ENCODE measurements at places on chromosomes 6 and 20. TPM values are rescaled to one million over a fixed set of nuclear protein-coding genes. Genes with fewer than 3 reads are reported as not detected.
A peak's percentile ranks its signal among the peaks of the same experiment; 100 is the strongest.

The PRSS35 gene
- not detected for polyA plus RNA-seq

The HLA-DQB1 gene
- polyA plus RNA-seq = 66.7 TPM

The PRELID3B gene
- polyA plus RNA-seq = 20.1 TPM

DNA sequence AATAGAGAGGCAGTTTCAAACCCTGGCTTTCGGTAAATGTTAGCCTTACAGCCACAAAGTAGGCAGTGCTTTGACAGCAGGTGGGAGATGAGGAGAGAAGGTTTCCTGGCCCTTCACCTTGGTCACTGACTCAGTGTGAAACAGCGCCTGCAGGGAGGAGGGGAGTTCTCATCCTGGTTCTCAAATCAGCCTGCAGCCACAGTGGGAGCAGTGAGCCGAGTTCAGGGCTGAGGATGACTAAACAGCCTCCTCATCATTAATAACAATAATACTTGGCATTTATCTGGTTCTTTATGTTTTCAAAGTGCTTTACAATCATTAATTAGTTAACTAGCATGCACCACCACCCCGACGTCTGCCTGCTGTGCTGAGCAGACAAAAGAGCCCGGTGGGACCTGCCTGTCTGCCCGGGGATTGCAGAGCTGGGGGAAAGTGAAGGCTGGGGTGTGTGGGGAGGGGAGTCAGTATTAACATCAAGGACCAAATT is 59.6 kb downstream of the PRDM1 start:
- DNase-seq = no peak
- H3K27me3 ChIP-seq = no peaks in the 10 kb centered on the region
- no peaks in the 10 kb centered on the region for H3K4me1 ChIP-seq
- no peak overlapping the region for H3K4me3 ChIP-seq
- H3K36me3 ChIP-seq = no peaks in the 10 kb centered on the region

- no peaks in the 10 kb centered on the region for H3K36me3 ChIP-seq
- peak overlapping the region; percentile 72 for H3K27ac ChIP-seq
- H3K27me3 ChIP-seq = no peaks in the 10 kb centered on the region
Observed at GRCh38 chr6:26044140-26045064, 42.8 kb upstream of the HFE start.

GRCh38 chr6:24890471-24890870 is 45.3 kb downstream of the RIPOR2 start:
- DNase-seq = no peak
- H3K4me3 ChIP-seq = no peak overlapping the region
- peaks cover 66% of the 10 kb centered on the region for H3K36me3 ChIP-seq
- H3K27me3 ChIP-seq = no peaks in the 10 kb centered on the region
- H3K4me1 ChIP-seq = no peaks in the 10 kb centered on the region
- no peak overlapping the region for H3K27ac ChIP-seq

DNA sequence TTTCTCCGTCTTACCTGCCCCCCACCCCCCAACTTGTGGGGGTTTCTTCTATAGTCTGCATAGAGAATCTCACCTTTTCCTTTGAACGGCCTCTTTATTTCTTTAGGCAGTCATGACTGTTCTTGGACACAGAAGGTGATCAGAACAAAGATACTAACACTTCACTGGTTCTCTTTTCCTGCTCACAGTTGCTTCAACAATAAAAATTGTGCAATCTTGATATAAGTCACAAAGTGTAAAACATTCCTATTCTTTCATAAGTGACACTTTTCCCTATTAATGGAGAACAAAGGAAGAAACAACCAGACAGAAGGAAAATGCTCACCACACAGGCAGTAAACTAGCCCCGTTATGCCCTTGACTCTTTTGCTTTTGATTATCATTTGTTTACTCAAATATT is 238.4 kb upstream of the QKI start:
- no peak overlapping the region for H3K4me3 ChIP-seq
- H3K4me1 ChIP-seq = no peaks in the 10 kb centered on the region
- no peak for DNase-seq
- no peak overlapping the region for H3K27ac ChIP-seq
- H3K27me3 ChIP-seq = no peaks in the 10 kb centered on the region

GRCh38 chr20:44736170-44737021 is 9.3 kb upstream of the KCNK15 start:
- H3K27ac ChIP-seq = peak overlapping the region; percentile 73
- no peaks in the 10 kb centered on the region for H3K27me3 ChIP-seq
- H3K4me3 ChIP-seq = peak overlapping the region; percentile 6

- no peak overlapping the region for H3K4me3 ChIP-seq
- peaks cover 9% of the 10 kb centered on the region for H3K4me1 ChIP-seq
- no peaks in the 10 kb centered on the region for H3K36me3 ChIP-seq
- no peak for DNase-seq
Observed at GRCh38 chr6:138101946-138102731, 5.1 kb downstream of the PERP start.

DNA sequence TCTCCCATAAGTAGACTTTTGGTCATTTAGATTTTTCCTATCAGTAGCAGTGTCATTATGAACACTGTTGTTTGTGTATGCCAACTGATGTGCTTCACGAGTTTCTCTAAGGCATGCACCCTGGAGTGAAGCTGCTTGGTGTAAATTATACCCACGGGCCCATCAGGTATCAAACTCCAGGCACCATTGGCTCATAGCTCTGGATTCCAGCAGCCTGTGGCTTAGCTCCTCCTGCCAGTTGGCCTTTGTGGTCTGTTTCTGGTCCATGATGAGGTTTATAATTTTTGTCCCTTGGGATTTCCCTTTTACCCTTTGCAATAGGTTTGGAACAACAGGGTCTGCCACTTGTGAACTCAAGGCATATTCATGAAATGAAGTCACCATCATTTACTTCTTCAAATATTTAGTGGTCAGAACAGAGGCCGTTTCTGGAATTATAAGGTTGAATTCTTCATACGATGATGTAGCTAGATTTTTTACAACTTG is 350.5 kb downstream of the PRL start:
- H3K4me1 ChIP-seq = no peaks in the 10 kb centered on the region
- H3K4me3 ChIP-seq = no peak overlapping the region
- H3K27me3 ChIP-seq = no peaks in the 10 kb centered on the region
